ENCODE measurements at places on chromosomes 5 and 9.

DNA sequence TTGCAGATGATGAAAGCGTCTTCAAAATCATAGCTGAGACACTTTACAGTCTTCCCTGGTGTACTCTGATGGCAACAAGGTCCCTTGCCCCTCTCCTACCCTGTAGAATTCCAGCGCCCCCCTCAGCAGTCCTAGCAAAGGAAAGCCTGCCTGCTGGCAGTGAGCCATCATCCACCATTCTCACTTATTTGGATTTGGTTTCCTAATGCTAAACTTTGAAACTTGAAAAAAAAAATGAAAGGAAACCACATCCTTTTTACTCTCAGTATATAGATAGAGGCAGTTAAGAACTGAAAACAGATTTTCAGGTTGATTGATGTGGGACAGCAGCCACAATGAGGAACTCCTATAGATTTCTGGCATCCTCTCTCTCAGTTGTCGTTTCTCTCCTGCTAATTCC is at the start of gene GZMA:
Gene GZMA, plus strand, starts transcription at position 299 of the 400 bp plus-strand sequence. Its CDS starts 37 bp downstream, at position 336.
- no peak for DNase-seq

- no peak for DNase-seq
Observed at GRCh38 chr5:109903061-109903460, 213.3 kb downstream of the MAN2A1 start.

- DNase-seq, result no peak
Observed at GRCh38 chr9:82418334-82418733, 429.8 kb downstream of the SPATA31D1 start.

DNA sequence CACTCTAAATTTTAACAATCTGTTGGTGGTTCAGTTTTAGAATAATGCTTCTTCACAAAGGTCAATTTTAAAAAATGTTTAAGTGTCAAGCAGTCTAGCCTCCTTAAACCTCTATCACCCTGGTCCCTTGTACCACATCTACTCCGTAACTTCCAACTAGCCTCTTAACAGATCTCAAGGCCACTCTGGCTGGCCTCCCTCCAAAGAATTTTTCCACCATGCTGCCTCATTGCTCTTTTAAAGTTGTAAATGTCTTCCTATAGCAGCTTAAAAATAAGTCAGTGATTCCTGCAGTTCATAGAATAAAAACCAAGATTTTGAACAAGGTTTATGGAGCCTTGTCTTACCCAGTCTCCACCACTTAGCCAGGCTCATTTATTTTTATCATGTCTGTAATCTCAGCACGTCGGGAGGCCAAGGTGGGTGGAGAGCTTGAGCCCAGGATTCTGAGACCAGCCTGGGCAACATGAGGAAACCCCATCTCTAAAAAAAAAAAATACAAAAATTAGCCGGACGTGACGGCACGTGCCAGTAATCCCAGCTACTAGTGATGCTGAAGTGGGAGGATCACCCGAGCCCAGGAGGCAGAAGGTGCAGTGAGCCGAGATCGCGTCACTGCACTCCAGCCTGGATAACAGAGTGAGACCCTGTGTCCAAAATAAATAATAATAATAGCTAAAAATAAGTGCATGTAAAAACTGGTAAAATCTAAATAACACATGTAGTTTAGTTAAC is 924.9 kb upstream of the DMAC1 start:
- DNase-seq, result no peak

- no peak for DNase-seq
Observed at GRCh38 chr5:83102364-83102980, 25.1 kb downstream of the XRCC4 start.

DNA sequence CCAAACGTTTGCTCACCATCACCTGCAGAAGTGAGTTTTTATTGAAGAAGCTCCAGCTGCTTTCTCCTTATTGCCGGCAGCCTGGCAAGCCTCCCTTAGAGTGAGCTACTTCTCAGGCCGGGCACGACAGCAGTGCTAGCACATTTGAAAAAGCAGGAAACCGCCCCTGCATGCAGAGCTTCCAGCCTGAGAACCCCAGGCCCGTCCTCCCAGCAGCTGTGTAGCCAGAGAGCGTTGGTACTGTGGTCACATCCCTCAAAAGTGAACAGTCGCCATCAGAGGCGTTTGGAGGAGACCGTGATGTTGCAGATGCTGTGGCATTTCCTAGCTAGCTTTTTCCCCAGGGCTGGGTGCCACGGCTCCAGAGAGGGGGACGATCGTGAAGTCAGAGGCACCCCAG is 23.5 kb downstream of the SLC25A25 start:
- no peak for DNase-seq

GRCh38 chr5:166178411-166179080 is 2112.9 kb upstream of the WWC1 start:
- no peak for DNase-seq

GRCh38 chr9:94919376-94920098 is 193.0 kb downstream of the AOPEP start:
- DNase-seq, result no peak

- no peak for DNase-seq
Observed at GRCh38 chr5:78566747-78567425, 81.7 kb downstream of the LHFPL2 start.
